ENCODE measurements at places on chromosomes 1 and 21.

GRCh38 chr1:35834218-35834617 lies 26.4 kb downstream of the AGO4 start:
- DNase-seq = no peak

- DNase-seq = no peak
Measured at GRCh38 chr1:236748268-236748870, 46.7 kb upstream of the MTR start.

GRCh38 chr1:4319496-4319895 lies 334.9 kb upstream of the AJAP1 start:
- no peak for DNase-seq

GRCh38 chr21:46636181-46636512 lies 673 bp downstream of the PRMT2 start:
- no peak for DNase-seq

GRCh38 chr1:59029411-59030167 lies 245.7 kb upstream of the JUN start:
- DNase-seq = no peak

GRCh38 chr1:165424454-165425216 lies 20.3 kb downstream of the RXRG start:
- no peak for DNase-seq

DNA sequence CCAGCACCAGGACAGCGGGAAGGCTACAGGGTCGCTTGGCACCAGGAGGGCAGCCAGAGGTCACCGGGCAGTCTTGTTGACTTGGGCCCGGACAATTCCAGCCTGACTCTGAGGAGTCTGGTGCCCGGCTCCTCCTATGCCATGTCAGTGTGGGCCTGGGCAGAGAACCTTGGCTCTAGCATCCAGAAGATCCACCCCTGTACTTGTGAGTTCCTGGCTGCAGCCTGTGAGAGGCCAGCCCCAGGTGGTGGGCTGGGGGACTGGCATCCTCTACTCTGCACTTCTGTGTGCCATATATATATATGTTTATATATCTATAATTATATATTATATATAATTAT lies 11.6 kb upstream of the PTPN7 start:
- no peak for DNase-seq

- no peak for DNase-seq
Measured at GRCh38 chr1:15788624-15789301, 18.7 kb downstream of the UQCRHL start.

DNA sequence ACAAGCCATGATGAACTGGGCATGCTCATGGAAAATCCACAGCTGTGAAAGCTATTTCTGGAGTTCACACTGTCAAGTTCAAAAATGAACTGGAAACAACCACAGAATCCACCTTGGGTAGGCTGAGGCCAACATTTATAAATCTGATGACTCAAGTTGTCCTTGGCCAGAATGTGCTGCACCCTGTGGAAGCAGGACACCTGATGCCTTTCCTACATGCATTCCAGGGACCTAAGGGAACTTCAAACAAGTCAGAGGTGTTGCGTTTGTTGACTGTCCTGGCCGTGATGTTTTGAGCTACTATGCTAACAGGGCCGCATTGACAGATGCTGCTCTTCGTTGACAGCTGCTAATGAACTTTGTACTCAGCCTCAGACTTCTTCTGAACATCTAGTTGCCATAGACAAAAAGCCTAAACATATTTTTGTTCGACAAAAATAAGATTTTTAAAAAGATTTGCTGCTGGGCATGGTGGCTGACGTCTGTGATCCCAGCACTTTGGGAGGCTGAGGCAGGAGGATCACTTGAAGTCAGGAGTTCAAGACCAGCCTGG lies 127.9 kb upstream of the SLC45A1 start:
- no peak for DNase-seq

- no peak for DNase-seq
Measured at GRCh38 chr1:30153743-30154449, 569.5 kb downstream of the MATN1 start.

- DNase-seq = no peak
Measured at GRCh38 chr1:154176337-154176736, 15.6 kb downstream of the TPM3 start.

- DNase-seq = no peak
Measured at GRCh38 chr1:247966532-247967204, 1.6 kb downstream of the OR2AK2 start.

DNA sequence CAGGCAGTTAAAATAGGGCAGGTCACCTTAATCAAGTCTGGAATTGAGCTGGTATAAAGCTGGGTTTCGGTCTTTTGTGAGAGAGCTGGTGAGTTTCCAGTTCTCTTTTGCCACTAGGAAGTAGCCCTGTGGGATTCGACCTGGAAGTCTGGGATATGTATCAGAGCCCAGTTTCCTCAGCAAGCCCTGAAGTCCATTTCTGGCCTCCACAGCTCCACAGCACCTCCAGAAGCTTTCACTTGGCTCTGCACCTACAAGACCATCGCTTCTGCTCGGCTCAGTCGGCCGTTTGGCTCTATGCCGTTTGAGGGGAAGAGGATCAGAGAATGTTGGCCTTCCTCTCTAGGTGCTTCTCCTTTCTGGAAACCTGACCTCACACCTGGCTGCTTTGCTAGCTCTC lies 148.0 kb downstream of the GALNT2 start:
- no peak for DNase-seq

GRCh38 chr1:6691507-6691906 lies 10.1 kb downstream of the DNAJC11 start:
- DNase-seq = no peak

DNA sequence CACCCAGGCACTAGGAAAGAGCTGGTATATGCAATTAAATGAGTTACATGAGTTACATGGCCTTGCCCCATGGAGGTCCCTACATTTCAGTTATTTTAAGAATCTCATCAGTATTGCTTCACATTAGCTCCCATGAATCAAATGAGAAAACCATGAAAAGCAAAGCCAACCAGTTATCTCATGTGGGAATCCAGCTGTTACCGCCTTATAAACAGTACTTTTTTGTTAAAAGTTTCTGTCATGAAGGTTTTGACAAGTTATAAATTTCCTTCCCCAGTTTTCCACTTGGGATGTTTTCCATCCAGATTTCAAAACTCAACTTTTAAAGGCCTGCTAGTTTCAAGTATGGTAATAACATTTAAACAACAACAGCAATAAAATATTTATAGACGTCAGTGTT lies 544.8 kb downstream of the NUF2 start:
- no peak for DNase-seq

- DNase-seq = no peak
Measured at GRCh38 chr1:207844371-207844770, 66.6 kb downstream of the CD34 start.

DNA sequence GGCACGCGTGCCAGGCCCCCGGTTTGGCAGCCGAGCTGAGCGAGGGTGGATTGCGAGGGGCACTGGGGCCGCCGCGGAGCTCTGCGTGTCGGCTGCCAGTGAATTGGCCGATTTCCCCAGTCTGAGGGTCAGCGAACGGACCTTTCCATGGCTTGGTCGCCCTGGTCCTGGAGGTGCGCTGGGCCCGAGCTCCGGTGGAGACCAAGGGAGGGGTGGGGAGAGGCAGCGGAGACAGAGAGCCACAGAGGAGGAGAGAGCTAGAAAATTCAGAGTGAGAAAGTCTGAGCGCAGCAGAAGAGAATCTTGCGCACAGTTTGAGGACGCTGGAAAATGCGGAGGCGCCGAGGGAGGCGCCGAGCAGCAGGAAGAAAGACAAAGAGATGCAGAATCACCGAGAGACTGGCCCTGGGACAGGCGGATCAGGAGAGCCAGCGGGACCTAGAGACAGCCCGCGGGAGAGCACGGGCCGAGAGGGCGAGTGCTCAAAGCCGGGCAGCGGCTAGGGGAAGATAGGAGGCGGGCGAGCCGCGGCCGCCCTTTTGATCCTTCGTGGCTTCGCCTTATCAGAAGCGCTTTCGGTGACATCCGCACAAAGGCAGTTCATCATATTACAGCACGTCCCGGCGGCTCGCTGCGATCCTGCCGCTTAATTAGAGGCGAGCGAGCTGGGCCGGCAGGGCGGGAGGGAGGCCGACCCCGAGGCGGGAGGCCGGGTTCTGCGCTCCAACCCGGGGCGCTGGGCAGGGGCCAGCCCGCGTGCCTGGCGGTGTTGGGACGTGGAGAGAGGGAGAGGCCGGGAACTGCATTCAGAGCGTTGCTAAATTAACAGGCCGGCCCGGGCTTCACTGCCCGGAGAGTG lies 12.7 kb downstream of the PAX7 start:
- DNase-seq = no peak

DNA sequence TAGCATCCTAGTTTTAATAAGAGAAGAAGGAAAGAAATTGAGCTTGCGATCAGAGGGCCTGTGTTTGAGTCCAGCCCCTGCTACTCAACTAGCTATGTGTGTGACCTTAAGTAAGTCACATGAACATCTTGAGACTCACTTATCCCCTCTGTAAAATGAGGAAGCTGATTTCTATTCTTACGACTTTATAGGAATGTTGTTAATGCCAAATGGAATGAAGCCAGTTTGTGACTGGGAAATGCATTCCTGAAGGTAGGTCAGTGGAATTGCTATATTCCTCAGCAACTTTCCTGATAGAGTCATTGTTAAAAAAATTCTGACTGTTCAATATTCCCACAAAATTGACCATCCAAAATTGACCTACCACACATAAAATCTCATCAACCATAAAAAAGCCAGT lies 14.9 kb downstream of the FASLG start:
- DNase-seq = no peak

DNA sequence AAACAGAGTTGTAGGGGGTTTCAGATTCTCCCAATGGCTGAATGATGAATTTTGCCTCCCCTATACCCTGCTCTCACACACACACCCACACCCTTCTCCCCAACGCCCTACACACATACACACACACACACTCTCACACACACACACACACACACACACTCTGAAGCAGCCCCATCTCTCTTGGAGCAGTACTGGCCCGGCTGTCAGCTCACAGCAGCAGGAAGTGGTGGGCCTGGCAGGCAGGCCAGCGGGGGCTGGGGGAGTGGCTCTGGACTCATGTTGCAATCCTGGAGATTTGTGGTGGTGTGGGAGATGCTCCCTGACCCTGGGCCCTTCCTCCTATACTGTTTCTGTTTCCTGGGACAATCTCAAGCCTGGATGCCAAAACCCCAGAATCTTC lies 2.2 kb downstream of the IKBKE start:
- no peak for DNase-seq

DNA sequence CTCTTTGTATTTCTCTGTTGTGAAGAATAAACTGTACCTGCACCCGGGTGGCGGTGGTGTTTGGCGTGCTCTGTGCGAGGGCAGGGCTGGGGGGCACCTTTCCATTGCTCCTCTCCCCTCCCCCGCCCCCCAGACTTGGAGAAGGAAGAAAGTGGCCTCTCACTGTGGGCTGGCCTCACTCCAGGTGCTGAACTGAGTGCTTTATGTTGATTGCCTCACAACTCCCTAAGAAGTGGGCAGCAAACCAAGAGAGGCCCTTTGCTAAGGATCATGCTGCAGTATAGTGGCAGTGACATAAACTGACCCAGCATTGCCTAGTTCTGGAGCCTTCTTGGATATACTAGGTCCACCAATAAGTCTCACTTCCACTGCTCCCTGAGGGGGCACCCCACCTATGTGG lies 20.2 kb downstream of the A3GALT2 start:
- DNase-seq = no peak

DNA sequence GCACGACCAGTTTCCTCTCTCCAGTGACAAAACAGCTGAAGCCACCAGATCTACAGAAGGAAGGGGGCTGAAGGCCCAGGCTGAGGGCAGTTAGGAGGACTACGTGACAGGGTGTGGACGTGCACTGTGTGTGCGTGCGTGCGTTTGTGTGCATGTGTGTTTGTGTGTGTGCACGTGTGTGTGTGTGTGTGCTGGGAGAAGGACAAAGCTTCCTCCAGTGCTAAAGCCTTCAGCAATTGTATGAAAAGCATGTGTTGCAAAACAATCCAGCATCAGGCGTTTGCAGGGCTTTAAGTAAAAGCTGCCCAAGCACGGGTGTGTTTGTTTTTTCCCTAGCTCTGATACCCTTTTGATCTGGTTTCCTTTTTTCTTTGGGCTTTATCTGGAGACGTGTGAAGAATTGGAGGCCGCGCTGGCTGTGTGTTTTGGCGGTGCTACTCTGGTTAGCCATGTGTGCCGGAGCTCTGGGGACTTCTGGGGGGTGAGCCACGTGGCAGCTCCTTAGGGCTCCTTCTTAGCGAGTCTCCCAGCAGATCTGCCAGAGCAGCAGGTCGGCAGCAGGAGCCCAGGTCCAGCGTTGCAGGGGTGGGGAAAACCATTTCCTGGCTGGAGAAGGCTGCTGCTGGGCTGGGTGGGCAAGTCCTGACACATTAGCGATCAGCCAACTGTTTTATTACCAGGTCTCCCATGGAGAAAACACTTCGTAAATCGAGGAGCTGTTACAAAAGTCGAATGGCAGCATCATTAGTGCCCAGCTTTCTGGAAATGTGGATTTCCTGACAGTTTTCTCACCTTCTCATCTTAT lies 73.4 kb downstream of the UCK2 start:
- DNase-seq = no peak

- no peak for DNase-seq
Measured at GRCh38 chr1:170134521-170134920, 11.2 kb upstream of the NTMT2 start.

DNA sequence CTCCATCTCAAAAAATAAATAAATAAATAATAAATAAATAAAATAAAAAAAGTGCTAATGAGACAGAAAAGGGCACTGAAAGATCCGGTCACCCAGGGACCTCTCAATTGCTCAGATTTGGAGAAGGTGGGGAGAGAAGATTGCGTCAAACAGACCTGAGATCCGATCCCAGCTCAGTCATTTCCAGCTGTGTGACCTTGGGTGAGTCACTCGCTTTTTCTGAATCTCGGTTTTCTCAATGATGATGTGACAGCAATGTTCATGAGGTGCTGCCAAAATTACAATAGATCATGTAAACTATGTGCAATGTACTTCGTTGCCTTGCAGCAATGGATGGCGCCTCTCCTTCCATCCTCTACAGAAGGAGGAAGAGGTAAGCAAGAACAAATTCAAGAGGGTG lies 11.1 kb upstream of the MEF2D start:
- DNase-seq = no peak

DNA sequence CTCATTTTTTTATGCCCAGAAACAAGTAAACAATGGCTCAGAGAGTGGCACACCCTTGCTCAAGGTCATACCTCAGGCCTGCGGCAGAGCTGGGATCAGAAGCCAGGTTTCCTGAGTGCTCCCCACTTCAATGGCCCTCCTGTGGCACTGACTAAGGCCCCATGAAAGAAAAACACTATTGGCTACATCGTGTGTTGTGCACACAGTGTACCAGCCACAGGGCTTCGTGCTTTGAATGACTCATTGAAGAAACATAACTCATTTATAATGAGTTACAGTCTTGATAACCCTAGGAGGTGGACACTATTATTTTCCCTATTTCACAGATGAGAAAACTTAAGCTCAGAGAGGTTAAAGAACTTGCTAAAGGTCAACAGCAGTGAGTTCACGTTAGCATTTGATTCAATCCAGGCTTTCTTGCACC lies 91.2 kb downstream of the TRABD2B start:
- DNase-seq = no peak

- no peak for DNase-seq
Measured at GRCh38 chr1:153498746-153499145, 37.0 kb downstream of the S100A6 start.

GRCh38 chr1:209150114-209150513 lies 433.4 kb upstream of the CAMK1G start:
- no peak for DNase-seq

Data from stimulated activated CD4-positive, alpha-beta T cell treated with anti-CD3 and anti-CD28 coated beads, Interleukin-12 subunit alpha, Interleukin-12 subunit beta, amount 100 ng/mL, for 4 hours (primary cell).